ENCODE measurements at places on chromosomes 7 and 10.

- DNase-seq: no peak
Observed at GRCh38 chr7:138468244-138469123, 8.4 kb downstream of the TRIM24 start.

DNA sequence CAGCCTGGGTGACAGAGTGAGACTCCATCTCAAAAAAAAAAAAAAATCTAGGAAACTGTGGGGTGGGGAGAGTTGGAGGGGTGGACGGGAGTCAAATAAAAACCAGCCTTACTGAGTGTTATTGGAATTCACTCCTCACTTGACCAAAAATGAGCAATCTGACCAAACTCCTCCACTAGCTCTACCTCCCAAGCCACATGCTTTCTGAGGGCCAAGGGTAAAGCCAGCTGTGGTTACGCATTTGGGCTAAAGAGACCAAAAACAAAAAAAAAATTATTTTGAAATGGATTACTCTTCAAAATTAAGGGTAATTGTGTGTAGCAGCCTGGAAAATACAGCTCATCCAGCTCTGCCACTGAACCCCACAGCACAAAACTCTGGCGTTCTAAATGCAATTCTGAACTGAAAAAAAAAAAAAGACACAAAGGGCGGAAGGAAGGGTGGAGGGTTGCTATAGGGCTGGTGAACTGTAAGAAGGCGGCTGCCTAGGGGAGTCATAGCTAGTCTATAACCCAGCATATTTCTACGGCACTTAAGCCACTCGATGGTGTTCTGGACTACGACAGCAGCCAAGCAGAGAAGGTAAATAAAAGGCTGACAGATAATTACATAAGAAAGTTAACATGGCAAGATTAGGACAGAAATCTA lies 7.8 kb downstream of the ELMO1 start:
- no peak for DNase-seq

GRCh38 chr10:100038561-100039071 lies 28.9 kb upstream of the DNMBP start:
- DNase-seq: peak; percentile 44

- peak; percentile 98 for DNase-seq
Observed at GRCh38 chr7:76294344-76295024, 8.0 kb upstream of the HSPB1 start.

DNA sequence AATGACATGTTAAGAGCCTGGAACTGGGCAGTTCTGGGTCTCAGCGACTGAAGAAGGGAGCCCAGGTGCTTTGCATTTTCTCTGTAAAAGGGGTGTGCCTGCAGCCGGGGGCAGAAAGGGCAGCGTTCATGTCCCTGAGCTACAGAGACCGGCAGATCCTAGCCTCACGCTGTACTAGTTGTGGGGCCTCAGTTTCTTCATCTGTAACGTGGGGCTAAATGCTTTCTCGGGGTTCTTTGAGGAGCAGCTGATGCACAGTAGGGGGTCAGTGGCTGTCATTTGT lies 79.6 kb downstream of the NEURL1 start:
- no peak for DNase-seq
